NCI-H524 (cell line): ENCODE measurements at places on chromosomes 4 and X.

DNA sequence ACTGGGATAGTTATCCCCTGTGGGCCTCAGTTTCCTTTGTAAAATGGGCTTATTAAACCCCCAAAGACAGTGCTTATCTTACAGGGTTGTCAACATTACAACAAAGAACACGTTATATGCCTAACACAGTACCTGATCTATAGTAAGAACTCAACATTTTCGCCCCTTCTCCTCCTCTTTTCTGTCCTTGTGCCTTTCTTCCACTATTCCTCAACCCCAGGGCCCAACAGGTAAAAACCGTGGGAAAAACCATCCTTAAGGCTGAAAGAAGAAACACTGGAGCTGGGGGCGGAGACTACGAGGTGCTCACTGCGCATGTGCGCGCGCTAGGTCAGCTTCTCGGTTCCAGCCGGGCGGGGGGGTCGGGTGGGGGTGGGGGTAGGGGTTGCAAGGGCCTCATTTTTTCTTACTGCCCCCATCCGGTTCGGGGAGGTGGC lies 426 bp upstream of the XIAP start:
- DNase-seq = no peak

DNA sequence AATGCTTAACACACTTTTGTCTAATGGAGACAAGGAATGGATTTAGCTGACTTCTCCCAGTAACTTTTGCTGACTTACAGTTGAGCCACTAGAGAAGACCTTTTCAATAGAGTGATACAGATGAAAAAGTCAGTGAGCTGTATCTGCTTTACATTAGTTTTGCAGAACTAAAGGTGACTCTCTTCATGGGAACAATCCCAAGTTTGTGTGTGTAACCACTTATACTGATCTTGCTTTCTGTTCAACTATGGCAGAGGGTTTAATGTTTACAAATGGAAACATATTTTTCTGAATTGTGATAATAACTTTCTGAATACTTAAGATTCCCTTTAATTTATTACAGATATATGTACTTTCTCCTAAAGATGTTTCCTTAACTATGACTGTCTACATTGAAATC lies 182.6 kb upstream of the PUDP start:
- no peak for DNase-seq

- no peak for DNase-seq
Measured at GRCh38 chr4:84901740-84902281, 64.7 kb downstream of the WDFY3 start.

DNA sequence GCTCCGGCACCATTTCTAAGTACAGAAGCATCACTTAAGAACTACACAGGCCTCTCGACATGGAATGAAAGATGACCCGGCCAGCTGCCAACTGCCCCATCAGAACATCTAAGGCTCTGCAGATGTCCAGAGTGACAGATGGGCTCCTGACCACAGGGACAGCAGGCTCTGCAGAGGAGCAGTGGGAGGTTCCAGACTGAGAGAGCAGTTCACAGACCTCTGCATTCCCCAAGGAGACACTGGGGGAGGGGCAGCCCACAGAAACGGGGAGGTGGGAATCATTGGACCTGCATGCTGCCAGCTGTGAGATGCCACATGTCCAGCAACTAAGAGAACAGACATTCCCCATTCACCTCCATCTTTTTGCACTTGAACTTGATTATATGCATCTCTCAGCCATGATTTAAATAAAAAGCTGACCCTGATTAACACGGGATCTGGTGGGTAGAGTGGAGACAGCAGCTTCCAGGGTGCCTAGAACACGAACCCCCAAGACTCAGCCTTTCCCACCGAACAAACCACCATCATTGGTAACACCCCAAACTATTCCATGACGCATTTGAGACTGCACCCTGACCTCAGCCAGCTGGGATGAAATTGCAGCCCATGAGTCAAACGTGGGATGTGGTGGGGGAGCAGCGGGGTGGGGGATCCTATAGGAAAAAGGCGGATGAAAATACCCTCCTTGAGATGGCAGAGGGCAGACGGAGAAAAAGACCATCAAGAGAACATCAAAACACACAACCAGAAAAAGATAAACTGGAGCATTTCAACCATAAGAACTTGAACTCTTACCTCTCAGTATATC lies 47.2 kb downstream of the AFAP1 start:
- DNase-seq = peak; percentile 99

GRCh38 chrX:65587616-65588526 lies 53.3 kb upstream of the LAS1L start:
- DNase-seq = no peak
